ENCODE measurements at places on chromosomes 12 and 14.

DNA sequence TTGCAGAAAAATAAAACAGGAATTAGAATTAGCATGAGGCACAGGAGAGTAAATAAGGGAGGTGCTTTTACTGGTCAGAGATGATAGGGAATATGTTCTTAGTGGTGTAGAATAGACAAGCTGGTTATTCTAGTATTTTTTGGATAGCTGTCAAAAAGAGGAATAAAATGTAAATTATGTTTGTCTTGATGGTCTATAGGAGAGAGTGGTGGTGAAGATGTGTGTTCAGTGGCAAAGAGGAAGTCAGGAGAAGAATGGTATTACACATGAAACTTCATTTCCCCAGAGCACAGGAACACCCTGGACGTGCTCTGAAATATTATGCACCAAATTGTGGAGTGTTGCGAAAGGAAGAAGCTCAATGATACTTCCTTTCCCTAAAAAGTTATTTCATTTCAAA, 27.8 kb downstream of the MUCL1 start:
- DNase-seq = no peak

GRCh38 chr12:96233168-96233567, 39.0 kb downstream of the ELK3 start:
- DNase-seq = no peak

GRCh38 chr14:100842799-100843198, 16.9 kb downstream of the MEG3 start:
- DNase-seq = no peak

DNA sequence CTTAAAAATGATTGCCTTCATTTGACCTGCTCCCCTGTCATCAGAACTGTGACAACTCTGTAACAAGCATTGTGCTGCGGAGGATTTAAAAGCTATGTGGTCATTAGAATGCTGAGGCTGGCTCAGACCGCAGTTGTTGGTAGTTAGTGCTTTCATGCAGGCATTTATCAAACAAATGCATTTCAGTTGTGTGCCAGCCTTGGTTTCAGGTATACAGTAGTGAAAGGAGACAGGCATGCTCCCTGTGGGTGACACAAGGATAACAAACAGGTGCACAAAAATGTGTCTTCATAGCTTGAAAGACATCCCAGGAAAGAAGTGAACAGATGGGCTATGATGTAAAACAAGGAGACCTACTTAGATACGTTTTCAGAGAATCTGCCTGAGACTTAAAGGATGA, 60.6 kb downstream of the MARK3 start:
- no peak for DNase-seq

GRCh38 chr14:65137648-65138307, 35.5 kb upstream of the MAX start:
- no peak for DNase-seq

DNA sequence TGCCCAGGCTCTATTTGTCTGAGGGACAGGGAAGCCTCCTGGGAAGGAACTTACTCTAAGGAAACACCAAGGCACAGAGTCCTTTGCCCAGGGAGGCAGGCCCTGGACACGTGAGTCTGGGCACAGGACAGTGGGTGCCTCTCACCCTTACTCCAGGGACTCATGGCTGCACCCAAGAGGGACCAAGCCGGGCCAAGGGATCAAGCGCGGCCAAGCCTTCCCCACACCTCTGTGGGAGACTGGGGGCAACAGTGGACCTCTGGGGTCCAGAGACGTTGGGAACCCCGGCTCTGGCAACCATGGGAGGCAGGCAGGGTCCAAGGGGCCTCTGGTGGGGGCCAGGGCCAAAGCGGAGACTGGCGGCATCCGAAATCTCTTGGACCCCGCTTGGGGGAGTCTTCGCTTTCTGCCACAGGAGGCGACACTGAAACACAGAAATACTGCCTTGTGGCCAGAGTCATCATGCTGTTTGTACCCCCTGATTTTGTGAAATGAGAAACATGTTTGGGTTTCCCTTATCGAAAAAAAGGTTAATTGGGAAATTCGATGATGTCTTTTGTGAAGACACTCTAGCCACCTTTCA, 51.7 kb upstream of the BCL11B start:
- no peak for DNase-seq

DNA sequence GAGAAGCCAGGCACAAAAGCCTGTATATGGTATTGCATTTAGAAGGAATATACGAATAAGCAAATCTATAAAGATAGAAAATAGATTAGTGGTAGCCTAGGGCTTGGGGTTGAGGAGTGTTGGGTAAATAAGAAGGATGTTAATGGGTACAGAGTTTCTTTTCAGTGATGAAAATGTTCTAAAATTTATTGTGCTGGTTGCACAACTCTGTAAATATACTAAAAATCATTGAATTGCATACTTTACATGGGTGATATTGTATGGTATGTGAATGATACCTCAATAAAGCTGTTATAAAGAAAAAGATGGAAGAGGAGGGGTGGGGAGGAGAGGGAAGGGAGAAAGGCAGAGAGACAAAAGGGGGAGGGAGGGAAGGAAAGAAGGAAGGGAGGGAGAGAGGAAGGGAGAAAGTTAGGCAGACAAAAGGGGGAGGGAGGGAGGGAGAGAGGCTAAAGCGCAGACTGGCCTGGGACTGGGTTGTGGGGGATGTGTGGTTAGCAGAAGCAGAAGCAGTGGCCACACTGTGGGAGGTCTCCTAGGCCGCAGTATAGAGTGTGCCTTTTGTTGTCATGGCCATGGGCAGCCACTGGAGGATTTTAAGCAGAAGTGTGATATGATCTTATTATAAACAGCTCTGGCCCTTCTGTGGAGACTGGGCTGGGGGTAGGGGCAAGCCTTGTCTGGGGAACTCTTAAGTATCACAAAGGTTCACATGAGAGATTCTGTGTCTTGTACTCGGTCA, 73.6 kb upstream of the ELK3 start:
- DNase-seq = no peak

DNA sequence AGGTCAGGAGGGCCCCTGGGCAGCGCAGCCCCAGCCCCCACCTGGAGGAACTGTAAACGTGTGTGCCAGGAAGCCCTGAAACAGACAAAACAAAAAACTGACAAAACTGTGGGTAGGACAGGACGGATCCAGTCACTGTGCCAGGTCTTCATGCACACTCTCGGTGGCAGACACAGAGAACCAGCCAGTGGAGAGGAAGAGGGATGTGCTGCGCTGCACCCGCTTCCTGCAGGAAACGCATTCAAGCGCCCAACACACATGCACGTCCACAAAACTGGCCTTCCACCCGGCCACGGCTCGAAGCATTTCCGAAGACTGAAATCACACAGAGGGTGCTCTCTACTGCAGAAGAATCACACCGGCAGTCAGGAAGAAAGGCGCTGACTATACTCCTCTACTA, 16.9 kb downstream of the BRF1 start:
- DNase-seq = no peak

- DNase-seq = no peak
Observed at GRCh38 chr14:76940021-76940760, 88.3 kb downstream of the IRF2BPL start.

DNA sequence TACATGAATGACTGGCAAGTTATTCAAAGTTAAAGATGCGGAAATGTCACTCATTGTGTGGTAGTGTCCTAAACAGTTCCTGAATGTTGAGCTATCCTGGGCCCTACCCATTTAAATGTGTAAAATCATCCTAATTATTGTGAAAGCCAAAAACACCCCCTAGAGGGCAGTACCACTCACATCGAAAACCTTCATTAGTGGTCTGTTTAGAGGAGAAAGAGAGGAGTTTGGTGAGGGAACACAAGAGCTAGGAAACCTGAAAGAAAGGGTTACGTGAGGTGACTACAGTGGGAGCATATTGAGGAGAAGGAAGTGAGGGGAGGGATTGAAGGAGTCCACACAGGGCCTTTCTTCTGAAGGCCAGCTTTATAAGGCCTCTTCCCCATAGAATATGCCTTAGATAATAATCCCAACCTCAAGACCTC, 2.5 kb upstream of the TEP1 start:
- peak; percentile 46 for DNase-seq

DNA sequence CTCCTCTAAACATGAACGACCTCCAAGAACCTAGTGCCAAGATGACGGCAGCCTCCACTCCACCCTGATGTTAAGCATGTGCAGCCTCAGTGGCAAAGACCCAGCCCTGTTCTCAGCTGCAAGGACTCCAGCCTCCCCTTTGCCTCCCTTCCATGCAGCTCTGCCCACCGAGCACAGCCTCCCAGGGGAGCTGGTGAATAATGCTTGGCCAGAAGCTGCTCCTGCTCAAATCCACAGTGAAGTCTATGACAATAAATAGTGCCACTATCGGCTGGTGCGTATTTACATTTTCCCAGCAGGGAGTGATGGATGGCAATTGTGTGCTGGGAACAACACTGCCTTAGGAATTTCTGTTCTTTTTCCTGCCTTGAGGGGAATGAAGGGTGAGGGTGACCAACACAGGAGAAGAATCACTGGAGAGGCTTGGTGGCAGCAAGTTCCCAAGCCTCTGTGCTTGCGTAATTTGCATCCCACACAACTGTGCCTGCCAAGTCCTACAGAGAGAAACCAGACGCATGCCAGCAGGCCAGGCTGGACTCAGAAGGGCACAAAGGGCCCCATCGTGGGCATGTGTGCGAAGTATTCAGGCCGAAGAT, 29.9 kb upstream of the TC2N start:
- no peak for DNase-seq

GRCh38 chr14:56868660-56869059, 58.4 kb upstream of the OTX2 start:
- no peak for DNase-seq

DNA sequence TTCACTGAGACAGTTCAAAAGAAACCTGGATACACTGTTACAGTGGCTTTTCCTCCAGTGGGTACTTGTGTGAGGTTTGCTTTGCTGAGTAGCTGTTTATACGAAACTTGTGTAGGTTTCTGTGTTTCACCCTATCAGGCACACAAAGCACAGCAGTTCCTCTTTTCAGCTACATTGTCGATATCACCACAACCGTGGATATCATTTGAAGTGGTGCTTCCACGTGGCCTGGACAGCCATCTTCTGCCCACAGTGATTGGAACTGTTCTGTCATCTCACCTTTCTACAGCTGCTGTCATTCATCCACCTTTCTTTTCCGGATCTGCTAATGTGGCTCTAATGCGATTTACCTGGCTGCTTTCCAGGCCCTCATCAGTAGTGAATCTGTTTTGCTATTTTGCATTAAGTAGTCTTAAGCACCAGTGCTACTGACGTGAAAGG, 368.8 kb downstream of the SYT1 start:
- no peak for DNase-seq

- DNase-seq = no peak
Observed at GRCh38 chr14:80427101-80427500, 215.8 kb upstream of the DIO2 start.

DNA sequence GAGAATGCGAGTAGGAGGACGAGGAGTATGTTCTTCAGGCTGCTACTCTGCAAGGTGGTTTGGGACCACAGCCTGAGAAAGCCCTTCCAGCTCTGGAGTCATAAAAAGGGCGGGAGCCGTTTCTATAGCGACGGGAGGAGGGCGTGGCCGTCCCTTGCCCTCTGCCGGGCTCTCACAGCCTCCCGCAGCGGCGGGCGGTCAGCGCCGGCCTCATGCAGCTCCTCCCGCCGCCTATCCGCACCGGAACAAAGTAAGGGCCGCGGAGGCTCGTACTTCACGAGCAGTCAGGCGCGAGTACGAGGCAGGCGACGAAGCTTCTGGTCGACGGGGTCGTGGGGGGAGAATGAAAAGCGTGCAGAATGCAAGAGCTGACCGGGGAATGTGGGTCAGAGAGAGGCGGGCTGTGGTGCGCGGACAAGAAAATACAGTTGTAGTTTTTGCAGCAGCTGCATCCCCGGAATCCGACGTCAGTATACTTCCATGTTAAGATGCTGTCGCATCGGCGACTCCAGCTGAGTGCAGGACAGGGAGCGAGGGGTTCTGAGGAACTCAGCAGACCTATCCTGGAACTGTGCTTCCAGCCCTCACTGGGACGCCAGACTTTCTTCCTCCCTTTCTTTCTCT, at the start of gene DYRK4:
TSS of gene DYRK4 (plus strand) at position 175 of the 624 bp plus-strand sequence. CDS start at position 213, 38 bp downstream.
- DNase-seq = no peak

DNA sequence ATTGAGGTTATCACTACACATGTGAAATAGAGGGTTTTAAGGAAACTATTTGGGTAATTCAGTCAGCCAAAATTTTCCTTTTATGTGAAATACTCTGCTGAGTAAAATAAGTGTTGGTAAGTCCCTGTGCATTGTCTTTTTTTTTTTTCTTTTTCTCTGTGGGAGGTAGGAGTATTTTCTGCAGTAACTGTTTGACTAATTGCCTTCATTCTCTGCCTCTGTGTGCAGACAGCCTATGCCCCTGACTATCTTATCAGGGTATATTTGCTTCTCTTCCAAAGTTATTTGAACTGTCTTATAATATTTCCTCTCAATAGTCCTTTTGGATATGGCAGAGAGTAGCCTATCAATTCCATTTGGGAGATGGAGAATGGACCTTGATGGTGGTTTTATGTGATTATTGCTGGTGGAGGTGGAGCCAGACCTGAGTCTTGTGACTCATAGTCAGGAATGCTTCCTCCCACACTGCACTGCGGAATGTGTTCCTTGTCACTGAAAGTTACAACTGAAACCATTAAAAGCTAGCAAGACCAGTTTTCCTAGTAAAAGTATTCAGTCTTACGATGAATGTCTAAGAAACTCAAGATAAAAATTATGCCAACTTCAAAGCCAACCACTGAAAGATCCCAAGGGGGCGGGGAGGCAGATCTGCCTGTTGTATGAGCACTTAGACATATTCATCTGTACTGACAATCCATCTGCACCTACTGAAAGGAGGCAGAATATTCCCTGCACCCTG, 40.9 kb upstream of the STXBP6 start:
- no peak for DNase-seq

DNA sequence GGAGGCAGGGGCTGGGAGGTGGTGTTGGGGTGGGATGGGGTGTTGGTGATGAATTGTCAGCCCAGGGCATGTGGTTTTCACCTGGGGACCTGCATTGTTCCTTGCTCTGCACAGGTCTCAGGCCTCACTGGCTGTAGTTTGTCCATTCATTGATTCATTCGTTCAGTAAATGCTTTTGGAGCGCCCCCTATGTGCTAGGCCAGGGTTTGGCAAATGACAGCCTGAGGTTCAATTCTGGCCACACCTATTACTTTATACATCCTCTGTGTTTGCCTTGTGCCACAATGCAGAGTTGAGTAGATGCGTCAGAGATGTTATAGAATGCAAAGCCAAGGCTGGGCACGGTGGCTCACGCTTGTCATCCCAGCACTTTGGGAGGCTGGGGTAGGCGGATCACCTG, 4.7 kb downstream of the ADCK1 start:
- peak; percentile 47 for DNase-seq

DNA sequence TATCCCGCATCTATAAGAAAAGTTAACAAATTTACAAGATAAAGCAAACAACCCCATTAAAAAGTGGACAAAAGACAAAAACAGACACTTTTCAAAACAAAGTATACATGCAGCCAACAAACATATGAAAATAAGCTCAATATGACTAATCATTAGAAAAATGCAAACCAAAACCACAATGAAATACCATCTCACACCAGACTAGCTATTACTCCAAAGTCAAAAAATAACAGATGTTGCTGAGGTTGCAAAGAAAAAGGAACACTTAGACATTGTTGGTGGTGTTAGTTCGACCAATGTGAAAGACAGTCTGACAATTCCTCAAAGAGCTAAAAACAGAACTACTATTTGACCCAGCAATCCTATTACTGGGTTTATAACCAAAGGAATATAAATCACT, 968.6 kb upstream of the USP15 start:
- no peak for DNase-seq

Measured in activated T-cell treated with anti-CD3 and anti-CD28 coated beads, Interleukin-2, amount 50 U/mL, for 72 hours (primary cell).